Cortex of kidney (tissue), 1 donor: ENCODE measurements at places on chromosomes 6 and 20.

GRCh38 chr20:32902456-32903420 lies 44.0 kb downstream of the EFCAB8 start:
- DNase-seq: no peak

DNA sequence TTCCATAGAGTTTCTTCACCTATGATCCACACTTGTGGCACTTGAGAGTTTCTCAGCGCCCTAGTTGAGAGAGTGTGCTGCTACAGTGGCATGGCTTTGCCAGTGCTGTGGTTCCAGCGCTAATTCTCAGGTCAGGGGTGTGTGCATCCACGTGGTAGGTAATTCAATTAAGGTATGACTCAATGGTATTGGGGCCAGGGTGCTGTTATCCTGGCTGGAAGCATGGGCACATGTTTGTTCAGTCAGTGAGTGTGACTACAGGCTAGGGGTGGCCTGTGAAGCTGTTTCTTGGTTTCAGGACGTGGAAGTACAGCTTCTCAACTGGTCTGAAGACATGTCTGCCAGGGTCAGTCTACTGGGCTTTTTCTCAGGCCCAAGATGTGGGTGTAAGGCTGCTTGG lies 3.0 kb upstream of the SEMG2 start:
- no peak for DNase-seq

DNA sequence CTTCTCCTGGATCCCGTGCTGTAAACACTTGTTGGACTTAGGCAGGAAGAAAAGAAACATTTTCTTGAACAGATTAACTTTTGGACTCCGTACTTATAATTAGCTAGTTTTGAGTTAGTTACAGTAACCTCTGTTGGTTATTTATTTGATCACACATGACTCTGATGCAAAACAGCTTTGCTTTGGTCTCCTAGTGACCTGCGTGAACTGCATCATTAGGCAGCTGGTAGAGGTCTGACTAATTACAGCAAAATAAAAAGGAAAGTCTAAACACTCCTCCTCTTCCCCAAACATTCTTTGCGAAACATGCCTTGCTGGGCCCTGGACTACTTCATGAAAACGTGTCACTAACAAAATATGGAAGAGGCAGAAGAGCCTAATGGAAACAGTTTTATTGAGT lies 61.1 kb upstream of the ZFP64 start:
- no peak for DNase-seq

- no peak for DNase-seq
These were observed 142.9 kb downstream of the HIVEP2 start for GRCh38 chr6:142802124-142802523.

DNA sequence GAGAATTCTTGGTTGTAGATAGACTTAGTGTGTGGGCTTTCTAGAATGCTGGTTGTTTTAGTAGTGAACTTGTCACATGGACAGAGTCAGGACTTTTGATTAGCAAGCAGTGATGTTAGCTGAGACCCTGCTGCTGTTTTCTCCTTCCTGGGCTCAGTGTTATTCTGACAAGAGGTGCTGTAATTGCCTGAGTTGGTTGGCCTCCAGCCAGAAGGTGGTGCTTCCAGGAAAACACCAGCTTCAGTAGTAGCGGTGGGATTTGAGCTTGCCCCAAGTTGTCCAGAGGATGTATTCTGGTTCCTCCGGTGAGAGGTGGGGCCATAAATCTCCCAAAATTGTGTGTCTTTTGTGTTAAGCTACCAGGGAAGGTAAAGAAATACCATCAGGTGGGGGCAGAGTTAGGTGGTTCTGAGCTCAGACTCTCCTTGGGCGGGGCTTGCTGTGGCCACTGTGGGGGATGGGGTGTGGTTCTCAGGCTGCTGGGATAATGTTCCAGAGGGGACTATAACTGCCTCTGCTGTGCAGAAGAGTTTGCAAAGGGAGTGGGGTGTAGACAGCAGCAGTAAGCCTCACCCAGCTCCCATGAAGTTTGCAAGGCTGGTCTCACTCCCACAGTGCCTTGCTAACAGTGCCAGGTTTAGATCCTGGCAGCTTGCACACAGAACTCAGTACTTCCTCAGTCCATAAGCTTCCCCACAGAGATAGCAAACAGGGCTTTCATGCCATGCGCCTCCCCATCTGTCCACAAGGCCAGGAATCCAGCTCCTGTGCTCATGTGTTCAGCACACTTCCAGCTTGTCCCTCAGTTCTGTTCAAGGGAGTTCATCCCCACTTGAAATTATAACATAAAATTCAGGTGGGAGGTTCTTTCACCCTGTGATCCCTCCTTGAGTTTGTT lies 278.4 kb upstream of the PTCHD4 start:
- DNase-seq: no peak

- no peak for DNase-seq
These were observed 123.1 kb upstream of the STXBP5 start for GRCh38 chr6:147081076-147081609.

- no peak for DNase-seq
These were observed 777.5 kb upstream of the EPHA7 start for GRCh38 chr6:94196891-94197290.

DNA sequence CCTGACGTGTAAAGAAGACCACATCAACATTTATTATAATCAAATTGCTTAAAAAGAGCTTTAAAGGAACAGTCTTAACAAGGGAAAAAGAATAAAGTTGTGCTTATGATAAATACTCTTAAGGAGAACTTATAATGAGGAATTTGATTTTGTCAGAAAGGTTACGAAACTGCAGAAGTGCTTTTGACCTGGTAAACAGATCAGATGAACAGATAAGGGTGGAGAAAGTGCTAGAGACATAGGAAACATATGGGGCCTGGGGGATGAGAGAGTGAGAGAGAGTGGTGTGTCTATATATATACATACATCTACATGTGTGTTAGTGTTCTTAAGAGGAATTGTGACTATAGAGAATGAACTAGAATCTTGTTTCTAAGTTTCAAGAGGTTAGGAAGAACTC lies 186.2 kb upstream of the GJE1 start:
- no peak for DNase-seq

- DNase-seq: no peak
These were observed 130.9 kb upstream of the CD93 start for GRCh38 chr20:23217023-23217422.

DNA sequence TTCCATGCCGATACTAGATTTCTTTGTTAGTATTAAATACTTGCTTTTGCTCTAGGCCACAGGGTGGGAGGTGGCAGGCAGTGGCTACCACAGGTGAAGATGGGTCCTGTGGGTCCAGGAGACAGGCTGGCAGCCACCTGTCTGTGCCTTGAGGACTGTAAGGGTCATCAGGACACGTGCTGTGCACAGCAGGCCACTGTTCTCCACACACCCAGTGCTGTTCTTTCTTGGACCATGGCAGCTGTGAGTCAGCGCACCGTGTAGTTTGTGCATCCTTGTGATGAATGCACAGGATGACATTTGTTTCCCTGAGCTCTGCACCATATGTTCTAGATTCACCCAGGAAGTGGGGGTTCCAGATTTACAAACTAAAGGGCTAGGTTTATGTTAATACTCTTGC lies 317.0 kb downstream of the ZFAND3 start:
- DNase-seq: no peak

- no peak for DNase-seq
These were observed 393.0 kb downstream of the PAX1 start for GRCh38 chr20:22098511-22098910.

- no peak for DNase-seq
These were observed 4.3 kb upstream of the LOC128125822 start for GRCh38 chr6:63567966-63568365.

DNA sequence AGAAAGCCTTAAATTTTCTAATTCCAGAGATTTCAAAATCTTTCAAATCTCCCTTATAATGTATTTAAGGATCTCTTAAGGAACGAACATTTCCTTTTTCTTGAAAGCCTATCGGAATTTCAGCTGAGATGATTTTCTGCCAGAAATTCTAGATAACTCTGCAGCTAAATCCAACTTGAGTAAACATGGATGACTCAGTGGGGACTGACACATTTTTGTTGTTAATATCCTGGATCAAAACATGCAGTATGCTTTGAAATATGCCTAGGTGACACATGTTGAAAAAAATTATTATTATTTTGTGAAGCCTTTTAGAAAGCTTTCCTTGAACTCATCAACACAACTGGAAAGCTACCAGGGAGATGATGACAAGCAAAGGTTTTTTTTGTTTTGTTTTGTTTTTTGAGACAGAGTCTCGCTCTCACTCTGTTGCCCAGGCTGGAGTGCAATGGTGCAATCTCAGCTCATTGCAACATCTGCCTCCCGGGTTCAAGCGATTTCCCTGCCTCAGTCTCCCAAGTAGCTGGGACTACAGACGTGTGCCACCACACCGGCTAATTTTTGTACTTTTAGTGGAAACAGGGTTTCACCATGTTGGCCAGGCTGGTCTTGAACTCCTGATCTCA lies 140.1 kb upstream of the SNX9 start:
- DNase-seq: no peak

DNA sequence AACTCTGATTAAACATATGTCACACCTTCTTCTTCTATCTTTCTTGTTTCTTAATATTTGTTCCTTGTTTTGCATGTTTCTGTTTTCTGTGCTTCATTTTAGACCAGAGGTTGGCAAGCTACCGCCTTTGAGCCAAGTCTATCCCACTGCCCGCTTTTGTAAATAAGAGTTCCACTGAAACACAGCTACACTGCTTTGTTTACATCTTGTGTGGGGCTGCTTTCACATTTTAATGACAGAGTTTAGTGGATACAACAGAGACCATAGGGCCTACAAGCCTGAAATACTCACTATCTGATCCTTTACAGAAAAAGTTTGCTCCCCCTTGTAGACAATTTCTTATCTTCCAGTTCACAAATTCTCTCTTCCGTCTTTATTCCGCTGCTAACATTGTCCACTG lies 109.4 kb upstream of the SPACA1 start:
- DNase-seq: no peak

DNA sequence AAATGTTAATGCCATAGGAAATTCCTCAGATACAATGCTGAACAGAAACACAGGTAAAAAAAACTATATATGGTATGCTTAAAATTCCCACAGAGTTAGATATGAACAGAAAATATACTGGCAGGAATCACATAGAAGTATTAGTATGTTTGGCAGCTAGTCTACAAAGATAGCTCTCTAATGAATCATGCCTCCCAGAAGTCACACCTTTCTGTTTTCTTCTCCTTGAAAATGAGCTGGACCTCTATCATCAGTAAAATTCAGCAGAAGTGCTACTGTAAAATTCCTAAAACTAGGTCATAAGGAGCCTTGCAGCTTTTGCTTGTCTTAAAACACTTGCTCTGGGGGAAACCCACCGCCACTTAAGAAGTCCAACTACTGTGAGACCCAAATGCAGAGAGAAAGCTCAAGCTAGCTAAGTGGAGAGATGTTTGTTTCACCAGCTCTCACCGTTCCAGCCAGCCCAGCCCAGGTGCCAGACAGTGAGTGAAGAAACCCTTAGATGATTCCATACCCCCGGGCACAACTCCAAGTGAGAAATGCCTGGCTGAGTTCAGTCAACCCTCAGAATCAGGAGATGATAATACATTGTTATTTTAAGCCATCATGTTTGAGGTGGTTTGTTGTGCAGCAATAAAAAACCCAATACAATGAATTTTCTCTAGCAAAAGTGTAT lies 43.0 kb downstream of the TSPYL4 start:
- DNase-seq: no peak

DNA sequence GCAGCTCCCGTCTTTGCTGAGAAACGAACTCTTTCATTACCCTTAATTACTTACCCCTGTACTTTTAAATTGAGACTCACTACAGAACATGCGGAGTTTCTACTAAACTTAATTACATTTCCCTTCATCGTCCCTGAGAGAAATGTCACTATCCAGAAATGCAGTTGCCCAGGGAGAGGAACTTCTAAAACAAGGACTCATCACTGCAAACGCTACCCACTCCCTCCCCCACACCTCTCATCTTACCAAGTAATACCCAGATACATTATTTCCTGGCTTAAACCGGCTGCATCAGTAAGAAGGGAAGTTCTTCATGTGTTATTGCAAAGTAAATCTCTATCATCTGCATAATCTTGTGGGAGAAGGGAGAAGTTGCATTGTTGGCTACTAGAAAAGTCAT lies 138.3 kb downstream of the IPCEF1 start:
- DNase-seq: no peak

- DNase-seq: no peak
These were observed 224.0 kb upstream of the GMDS start for GRCh38 chr6:2469428-2469827.

DNA sequence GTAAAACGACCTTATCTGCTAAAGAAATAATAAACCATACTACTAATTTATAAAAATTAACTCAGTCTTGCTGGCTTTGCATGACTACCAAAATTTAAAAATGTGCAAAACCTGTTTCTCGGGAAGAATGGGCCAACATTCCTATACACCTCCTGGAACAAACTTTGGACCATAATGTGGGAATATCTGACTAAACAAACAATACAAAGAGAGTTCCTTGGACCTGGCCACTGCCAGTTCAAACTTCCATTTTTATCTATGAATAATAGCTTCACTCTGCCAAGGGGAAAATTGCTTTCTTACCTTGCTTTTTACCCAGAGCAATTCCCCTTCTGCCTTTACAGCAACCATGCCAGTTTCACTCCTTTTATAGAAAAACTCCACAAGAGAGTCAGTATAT lies 38.7 kb upstream of the POU5F1 start:
- DNase-seq: no peak

DNA sequence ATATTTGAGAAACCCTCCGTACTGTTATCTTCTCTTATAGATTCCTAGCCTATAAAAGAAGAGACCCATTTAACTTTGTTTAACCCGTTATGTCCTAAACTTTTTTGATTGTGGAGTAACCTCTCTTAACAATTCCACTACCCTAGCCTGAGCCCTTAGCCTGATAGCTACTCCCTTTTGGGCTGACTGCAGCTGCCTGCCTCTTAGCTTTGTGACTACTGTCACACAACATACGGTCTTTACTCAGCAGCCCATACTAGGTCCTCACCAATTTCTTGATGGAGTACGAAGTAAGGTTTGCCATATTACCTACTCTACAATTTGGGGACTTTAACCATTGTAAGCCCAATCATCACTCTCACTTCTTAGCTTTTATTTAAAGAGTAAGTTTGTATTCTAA lies 72.7 kb downstream of the QRSL1 start:
- no peak for DNase-seq

GRCh38 chr20:44291754-44292153 lies 19.2 kb downstream of the FITM2 start:
- DNase-seq: no peak

DNA sequence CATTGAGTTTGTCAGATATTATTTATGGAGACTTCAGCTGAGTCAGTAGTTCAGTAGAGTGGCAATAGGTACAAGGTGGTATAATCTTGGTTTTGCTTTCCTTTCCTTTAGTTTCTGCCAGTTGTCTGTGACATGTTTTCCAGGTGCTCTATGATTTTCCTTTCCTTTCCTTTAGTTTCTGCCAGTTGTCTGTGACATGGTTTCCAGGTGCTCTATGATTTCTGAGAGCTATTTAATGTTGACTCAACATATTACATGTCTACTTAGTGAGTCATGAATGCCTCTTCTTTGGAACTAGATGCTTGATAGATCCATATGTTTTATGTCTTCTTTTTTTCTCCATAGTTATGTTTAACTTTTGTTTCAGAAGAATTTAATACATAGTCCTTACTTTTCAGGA lies 186.4 kb upstream of the DEFB112 start:
- DNase-seq: no peak

DNA sequence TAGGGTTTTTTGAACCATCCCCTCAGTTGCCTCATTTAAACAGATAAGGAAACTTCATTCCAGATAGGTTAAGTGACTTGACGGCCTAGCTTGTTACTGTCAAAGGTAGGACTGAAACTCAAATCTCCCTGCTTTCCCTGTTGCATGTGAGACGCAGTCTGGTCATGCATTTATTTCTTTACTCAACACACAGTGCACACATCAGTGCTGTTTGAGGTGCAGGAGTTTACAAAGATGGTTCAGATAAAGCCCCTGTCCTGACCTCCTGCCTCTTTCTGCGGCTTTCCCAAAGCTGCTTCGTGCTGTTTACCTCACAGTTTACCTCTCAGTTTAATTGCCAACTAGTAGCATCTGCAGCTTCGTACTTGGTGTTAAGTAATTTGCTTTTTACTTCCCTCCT lies 26.6 kb downstream of the TIAM2 start:
- no peak for DNase-seq
